ENCODE measurements at places on chromosomes 1 and 21.

- DNase-seq, result no peak
Measured at GRCh38 chr1:203652724-203653461, 26.3 kb downstream of the ATP2B4 start.

GRCh38 chr1:231878737-231879136 is 252.1 kb downstream of the DISC1 start:
- DNase-seq, result no peak

- no peak for DNase-seq
Measured at GRCh38 chr1:230085178-230085515, 18.1 kb downstream of the GALNT2 start.

DNA sequence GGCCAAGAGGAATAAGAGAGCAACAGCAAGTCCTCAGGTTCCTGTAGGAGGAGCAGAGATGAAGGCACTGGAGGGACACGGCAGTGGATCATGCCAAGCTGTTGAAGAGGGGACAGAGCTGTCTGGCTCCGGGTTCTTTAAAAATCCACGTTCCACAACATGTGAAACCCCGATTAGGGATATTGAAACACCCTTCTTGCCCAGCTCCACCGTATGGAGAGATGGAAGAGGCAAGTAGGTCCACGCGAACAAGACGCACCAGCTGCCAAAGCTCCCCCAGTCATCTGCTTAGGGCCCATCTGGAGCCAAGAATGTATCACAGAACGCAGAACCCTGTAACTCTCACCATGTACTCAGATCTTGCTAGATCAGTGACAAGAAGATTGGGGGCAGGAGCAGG is 3.9 kb downstream of the C1orf198 start:
- no peak for DNase-seq

DNA sequence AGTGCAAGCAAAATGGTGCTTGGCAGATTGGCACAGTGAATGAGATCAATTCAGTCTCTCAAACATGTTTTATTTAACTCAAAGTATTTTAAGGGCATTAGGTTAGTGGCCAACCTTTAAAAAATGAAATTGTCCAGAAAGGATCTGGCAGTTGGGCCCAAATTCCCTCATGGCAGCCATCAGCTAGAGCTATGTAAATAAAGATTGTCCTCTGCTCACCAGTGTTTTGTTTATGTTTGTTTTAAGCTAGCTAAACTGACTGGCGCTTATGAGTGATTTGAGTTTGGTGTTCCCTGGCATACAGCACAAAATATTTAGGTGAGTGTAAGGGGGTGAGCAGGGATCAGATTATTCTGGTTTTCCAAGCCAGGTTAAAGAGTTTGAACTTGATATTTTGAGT is 18.1 kb downstream of the HDAC1 start:
- DNase-seq, result no peak
